ENCODE measurements at places on chromosomes 12 and 14.
A peak's percentile ranks its signal among the peaks of the same experiment; 100 is the strongest.

GRCh38 chr12:57620936-57621496, 9.8 kb downstream of the ARHGEF25 start:
- DNase-seq, result no peak

- DNase-seq, result no peak
Observed at GRCh38 chr12:14920475-14921126, 17.7 kb downstream of the ERP27 start.

GRCh38 chr14:105281371-105282097, 19.3 kb downstream of the BRF1 start:
- peak; percentile 30 for DNase-seq

DNA sequence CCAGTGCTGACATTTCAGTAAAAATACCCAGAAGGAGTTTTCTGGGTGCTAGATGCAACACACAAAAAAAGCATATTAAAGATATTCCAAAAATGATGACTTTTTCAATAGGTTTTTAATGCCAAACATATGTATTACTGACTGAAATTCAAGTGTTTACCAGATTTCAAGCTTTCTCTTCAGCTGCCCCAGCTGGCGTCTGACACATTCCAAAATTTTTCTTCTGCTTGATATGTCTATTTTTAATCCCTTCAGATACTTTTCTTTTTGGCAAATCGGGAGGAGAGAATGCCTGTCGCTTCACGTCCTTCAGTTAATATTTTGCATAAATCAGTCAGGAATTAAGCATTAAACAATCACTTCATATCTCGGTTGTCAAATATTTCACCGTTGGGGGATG, 7.1 kb upstream of the CCDC60 start:
- DNase-seq, result no peak

GRCh38 chr12:115953450-115953849, 324.0 kb downstream of the MED13L start:
- no peak for DNase-seq

DNA sequence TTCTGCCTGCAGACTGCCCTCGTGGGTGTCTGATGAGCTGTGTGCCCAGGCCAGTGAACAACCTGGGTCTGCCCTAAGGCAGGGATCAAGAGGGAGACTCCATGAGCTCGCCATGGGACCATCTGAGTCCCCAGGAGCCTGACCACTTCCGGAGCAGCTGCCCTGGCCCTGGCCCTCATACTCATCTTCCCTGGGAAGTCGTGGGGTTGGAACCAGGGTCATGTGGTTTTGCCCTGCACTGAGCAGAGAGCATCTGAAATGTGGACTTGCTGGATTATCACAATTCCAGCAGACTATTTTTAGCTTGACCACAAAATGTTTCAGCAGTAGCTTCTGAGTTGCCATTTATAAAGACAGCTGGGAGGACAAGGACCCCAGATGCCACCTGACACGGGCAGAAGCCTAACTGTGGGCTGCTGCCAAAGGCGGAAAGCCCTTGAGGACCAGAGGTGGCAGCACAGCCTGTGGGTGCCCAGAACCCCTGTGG, 6.7 kb downstream of the BTBD6 start:
- no peak for DNase-seq

DNA sequence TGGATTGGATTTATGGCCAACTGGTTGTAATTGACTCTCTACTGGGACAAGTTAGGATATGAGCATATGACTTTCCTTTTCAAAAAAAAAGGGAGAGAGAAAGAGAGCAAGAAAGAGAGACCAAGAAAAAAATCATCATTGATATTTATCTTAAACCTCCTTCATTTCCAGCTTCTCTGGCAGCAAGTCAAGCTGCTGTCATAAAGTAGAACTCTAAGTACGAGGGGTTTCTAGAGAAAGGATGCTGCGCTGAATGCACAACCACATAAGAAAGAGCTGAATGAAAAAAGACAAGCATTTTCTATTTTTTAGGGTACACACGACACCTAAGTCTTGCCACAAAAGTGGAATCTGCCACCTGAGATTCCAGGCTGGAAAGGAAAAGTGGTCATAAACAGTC, 182.6 kb downstream of the SLC25A21 start:
- DNase-seq, result no peak

GRCh38 chr12:26853303-26854030, 20.5 kb upstream of the ITPR2 start:
- DNase-seq, result no peak

DNA sequence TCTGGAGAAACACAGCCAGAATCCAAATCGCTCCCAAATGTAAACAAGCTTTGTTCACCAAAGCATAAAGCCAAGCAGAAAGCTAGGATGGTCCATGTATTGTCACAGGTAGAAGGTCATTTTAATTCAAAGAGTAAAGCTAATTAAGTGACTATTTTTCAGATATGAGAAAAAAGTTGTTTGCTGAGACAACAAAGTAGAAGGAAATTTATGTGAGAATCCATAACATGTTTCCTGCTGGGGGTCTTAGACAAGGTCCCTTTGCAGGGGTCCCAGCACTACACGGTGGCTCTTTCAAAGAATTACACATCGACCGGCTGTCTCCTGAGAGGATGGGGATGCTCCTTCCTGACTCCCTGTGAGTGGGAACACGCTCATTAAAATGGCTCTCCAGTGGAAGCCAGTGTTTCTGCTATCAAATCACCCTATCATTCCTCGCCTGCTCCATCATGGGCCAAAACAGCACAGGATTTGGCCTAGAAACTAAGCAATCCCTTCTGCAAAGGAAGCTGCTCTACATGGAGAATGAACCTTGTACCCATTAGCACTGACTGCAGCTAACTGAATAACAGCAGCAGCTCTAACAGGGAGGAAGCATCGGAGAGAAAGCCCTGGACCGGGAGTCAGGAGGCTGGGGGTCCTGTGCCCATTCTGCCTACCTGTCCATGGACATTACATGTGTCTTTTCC, 175.3 kb downstream of the STXBP6 start:
- no peak for DNase-seq

Data from fibroblast of skin of left quadriceps (primary cell).